MCF 10A (cell line): ENCODE measurements at places on chromosomes 12 and 14. TPM values are rescaled to one million over a fixed set of nuclear protein-coding genes. Genes with fewer than 3 reads are reported as not detected.

DNA sequence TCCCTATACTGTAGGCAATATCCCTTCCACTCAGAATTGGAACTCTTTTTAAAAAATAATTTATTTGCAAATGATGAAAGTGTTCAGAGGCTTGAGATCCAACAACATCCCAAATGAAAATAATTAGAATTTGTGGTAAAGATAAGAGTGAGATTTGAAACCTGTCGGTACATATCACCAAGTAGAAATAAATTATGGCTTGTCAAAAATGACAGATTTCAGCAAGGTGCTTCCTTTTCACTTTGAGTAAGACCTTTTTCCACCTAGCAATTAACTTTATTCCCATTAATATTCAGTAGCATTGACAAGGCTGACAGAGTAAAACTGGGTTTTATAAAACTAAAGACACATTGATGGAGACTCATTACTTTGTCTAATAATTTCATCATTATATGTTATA lies 107.7 kb upstream of the PRKD1 start:
- no peak for DNase-seq

- peak; percentile 42 for DNase-seq
Measured at GRCh38 chr14:90454041-90455000, 57.5 kb downstream of the CALM1 start.

GRCh38 chr12:84814664-84815245 lies 97.8 kb downstream of the SLC6A15 start:
- DNase-seq = no peak

DNA sequence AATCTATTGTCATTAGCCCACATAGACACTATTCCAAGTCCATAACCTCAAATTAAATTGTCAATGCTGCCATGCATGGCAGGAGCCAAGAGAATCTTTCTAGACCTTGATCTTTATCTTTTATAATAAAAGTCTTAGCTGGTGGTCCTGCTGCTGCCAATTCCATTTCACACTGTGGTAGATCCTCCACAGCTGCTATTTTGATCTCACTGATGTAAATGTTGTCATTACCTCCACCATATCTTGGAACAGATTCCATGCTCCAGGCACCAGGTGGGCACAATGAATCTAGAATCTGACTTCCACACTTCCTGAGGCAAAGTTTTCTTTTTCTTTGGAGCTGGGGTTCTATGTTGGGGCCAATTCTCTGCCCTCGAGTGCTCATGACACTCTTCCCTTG lies 161.2 kb downstream of the TMTC3 start:
- no peak for DNase-seq

DNA sequence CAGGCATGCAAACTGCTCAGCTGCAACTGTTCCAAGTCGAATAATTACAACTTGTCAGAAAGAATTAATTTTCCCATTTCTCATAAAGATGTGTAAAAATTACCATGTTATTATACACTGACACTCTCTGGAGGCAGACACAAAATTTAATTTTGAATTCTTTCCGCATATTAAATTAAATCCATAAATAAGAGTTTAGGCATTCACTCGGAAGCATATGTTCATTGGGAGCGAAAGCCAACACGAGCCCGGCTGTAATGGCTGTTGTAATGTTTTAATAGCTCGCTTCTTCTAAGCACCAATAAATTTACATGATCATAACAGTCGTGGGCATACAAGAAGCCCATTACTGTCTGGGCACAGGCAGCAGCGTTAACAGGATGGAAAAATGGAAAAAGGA lies 189.6 kb upstream of the SOX5 start:
- DNase-seq = no peak

COX8C gene
- total RNA-seq = not detected in 2 replicates

ST8SIA1 gene
- total RNA-seq = 3.8 and 4.7 TPM in 2 replicates

GPR137C gene
- 0.10 TPM in 1 of 2 replicates, not detected in the other for total RNA-seq

HOXC12 gene
- not detected in 2 replicates for total RNA-seq

TAS2R31 gene
- total RNA-seq = 1.9 and 2.0 TPM in 2 replicates

TIMM9 gene
- 52.8 and 102 TPM in 2 replicates for total RNA-seq

PSEN1 gene
- 55.1 and 64.5 TPM in 2 replicates for total RNA-seq

PROX2 gene
- not detected in 2 replicates for total RNA-seq
